H4 (cell line): ENCODE measurements at places on chromosomes 2 and 18. TPM values are rescaled to one million over a fixed set of nuclear protein-coding genes. Genes with fewer than 3 reads are reported as not detected.
A peak's percentile ranks its signal among the peaks of the same experiment; 100 is the strongest.

GRCh38 chr2:230602562-230603230 lies 109.9 kb upstream of the CAB39 start:
- no peak for DNase-seq

GRCh38 chr2:235048549-235048948 lies 96.7 kb downstream of the SH3BP4 start:
- DNase-seq, result no peak

DNA sequence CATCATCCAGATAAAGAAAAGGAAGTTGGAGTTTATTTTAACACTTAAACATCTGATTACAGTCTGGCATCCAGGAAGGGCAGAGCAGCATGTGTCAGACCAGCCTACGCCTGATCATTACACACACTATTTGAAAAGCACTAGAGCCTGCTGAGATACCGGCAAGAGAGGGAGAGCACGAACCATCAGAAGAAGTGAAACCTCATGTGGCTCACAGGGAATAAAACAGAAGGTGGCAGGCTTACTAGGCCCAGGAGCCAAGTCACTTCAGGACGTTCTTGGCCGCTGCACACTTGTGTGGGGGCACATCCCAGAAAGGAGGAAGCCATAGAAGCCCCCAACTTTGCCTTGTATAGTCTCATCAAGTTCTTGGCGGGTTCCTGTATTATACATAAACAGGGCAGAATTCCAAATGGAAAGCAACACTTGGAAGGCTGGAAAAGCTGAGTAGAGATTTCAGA lies 105.5 kb downstream of the UGGT1 start:
- peak; percentile 52 for DNase-seq

- DNase-seq, result no peak
These were observed 15.1 kb upstream of the LIPG start for GRCh38 chr18:49546719-49547273.

- no peak for DNase-seq
These were observed 47.1 kb upstream of the MAP4K3 start for GRCh38 chr2:39484206-39484605.

GRCh38 chr18:63965716-63966330 lies 4.1 kb upstream of the SERPINB8 start:
- no peak for DNase-seq

DNA sequence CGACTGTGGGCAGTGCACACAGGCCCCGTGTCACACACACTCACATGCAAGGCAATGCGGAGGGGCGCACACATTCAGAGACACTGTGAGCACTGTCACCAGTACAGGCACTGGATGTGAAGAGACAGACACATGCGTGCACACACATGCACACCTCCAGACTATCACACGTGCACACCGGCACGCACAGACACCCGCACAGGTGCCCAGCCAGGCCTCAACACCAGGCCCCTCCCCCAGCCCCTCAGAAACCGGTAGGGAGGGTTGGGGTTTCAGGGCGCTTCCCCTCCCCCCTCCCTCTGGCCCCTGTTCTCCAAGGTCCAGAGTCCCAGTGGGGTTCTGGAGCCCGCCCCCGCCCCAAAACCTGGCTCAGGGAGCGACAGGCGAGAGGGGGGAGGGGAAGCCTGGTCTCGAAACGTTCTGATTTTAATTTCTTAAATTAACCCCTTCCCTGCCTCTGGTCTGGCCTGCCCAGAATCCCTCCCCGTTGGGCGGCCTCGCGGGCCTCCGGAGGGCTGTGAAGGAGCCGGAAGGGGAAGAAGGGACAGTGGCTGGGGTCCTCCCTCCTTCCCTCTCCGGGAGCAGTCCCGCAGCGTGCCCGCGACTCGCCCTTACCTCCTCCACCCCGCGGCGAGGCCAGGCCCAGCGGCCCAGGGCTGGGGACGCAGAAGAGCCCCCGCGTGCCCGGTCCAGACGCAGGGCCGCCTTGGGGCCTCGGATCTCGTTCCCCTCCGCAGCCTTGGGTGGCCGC lies 558 bp downstream of the FBXO41 start:
- no peak for DNase-seq

- DNase-seq, result no peak
These were observed 31.0 kb downstream of the ANKRD29 start for GRCh38 chr18:23631746-23632145.

GRCh38 chr2:216066230-216066629 lies 15.4 kb downstream of the PECR start:
- DNase-seq, result no peak

DNA sequence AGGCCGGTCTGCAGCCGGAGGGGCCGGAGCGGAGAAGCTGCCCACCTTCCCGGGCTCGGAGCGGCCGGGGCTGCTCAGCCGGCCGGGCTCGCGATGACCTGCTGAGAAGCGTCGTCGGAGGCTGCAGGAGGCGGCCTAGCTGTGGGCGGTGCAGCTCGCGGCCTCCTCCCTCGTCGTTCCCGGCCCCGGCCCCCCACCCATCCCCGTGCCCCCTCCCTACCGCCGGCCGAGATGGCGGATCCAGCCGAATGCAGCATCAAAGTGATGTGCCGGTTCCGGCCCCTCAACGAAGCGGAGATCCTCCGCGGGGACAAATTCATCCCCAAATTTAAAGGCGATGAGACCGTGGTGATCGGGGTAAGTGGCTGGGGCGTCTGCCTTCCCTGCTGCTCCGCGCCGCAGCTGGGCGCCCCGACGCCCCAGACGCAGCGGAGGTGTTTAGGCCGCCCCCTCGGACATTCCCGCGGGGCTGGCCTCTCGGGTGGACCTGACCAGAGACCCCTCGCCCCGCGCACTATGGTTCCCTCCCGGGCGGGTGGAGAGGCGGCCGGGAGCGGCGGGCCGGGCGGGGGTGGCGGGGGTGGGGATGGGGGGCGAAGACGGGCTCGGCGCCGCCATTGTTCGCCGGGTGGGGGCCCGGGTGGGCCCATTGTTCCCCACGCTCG lies 492 bp downstream of the KIF5C start:
- DNase-seq, result no peak

DNA sequence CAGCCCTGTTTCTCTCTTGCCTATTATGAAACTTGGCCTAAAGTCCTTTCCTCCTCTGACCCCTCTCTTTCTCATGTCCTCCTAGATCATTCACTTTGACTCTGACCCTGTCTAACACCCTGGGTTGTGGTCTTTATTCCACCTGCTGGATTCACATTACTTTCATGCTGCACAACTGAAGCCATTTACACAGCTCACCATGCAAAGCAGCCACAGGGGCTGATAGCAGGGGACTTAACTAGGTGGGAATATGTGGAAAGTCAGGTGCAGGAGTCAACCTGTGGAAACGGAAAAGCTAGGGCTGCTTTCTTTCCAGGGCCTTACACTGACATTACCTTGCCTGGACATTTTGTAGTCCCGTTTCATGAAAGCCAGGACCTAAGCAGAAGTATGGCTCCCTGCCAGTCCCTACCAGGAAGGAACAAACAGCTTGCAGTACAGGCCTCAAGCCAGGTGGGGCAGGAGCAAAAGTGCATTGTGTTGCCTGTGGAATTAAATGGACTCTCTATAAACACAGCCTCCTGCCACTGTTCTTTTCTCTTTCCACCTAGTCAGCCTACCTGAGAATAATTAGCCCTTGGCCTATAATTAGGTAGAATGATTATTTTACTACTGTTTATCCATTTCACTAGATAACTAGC lies 11.8 kb downstream of the MAPRE3 start:
- peak; percentile 71 for DNase-seq

GRCh38 chr18:10797896-10798295 lies 272.1 kb downstream of the NAPG start:
- no peak for DNase-seq

GRCh38 chr2:238302087-238302486 lies 13.7 kb upstream of the PER2 start:
- DNase-seq, result no peak

GRCh38 chr2:96510931-96511595 lies 5.9 kb upstream of the NEURL3 start:
- no peak for DNase-seq

- no peak for DNase-seq
These were observed 26.5 kb upstream of the IGFBP2 start for GRCh38 chr2:216606551-216607276.

DNA sequence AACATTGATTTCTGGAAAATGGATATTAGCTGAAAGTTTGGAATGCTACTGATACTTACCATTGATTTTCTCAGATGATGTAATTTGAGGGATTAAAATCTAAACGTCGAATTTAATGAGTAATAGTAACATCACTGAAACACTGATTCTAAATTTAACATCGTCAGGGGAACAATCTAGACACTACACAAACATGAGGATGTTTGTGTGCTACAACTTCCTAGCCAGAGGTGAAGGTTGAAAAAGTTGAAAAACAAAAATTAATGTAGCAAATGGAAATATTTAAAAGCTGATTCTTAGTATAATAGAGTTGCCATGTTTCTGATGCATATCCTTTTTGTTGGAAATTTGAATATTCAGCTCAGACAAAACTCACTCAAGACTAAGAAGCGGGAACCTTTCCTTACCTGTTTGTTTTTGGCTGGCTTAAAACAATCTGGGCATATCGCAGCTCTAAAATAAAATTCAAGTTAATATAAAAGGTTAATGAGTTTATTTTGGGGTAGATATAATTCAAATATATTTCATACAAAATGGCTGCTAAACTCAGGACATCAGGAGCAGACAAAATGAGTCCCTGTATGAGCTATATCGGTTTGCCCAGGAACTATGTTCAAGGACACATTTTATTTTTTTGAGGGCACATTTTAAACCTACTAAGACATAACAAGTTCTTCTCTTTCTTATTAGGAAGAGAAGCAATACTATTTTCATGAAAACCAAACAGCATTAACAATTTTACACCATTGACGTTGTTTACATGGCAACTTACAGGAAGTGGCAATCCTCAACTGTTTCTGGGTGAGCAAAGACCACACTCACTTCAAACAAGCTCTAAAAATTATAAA lies 52.6 kb upstream of the PEX13 start:
- no peak for DNase-seq

- DNase-seq, result no peak
These were observed 69.8 kb downstream of the TNS1 start for GRCh38 chr2:217932803-217933616.

DNA sequence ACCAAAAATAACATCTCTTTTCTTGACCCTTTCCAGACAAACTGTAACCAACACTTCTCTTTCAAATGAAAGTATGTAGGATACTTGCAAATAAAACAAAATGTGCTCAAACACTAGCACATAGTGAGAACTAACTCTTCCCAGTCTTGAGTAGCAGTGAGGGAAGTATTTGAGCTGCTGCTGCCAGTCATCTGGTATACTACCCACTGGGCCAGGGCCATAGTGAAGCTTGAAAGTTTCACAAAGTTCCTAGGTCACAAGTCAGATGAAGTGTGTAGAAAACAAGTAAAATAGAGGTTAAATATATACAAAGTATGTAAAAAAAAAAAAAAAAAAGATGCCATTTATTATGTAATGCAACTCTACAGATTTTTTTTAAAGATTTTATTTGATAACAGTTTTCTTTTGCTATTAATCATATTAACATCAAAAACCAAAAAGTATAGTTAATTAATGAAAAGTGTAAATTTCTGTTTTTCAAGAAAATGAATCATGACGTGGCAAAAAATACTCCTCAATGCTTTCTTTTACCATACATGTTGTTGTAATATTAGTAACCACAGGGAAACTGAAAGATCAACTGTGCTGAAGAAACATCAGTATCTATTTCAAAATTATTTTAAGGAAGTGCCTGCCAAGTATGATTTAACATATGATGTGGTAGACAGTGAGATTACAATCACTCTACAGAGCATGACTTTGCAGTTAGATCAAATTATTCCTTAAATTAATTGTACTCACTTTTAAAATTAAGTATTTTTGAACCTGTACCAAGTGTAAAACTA lies 21.6 kb upstream of the TRIB2 start:
- DNase-seq, result no peak

- DNase-seq, result no peak
These were observed 15.5 kb downstream of the TTLL4 start for GRCh38 chr2:218726004-218726574.

DNA sequence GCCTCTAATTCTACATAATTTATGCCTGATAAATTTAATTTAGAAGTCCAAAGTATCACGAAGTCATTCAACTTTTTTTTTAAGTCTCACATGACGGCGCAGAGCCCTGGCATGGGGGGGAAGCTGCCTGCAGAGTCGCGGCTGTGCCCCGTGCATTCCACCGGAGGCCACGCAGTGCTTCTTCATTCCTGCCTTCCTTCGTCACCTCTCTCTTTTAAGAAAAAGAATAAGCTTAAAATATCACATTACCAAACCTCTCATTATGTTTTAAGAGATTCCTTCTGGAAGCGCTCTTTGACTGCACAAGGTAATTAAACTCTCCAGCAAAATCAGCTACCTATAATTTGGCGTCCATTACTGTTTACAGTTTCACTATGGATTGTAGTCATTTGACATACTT lies 20.3 kb upstream of the KIDINS220 start:
- no peak for DNase-seq

DNA sequence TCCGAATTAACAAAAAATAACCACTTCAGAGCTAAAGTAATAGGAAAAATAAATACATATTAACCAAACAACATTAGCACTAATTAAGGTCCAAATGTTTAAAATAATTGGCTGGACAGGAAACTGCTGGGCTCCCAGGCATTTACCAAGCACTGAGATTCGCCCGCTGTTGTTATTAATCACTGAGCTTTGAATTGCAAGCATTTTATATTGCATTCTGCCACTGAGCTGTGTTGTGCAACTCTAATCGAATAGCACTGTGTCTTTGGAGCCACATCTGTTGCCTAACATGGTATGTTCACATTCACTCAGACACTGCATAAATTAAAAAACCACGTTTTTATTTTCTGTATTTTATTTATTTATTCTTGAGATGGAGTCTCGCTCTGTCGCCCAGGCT lies 88.9 kb downstream of the SOWAHC start:
- peak; percentile 30 for DNase-seq

GRCh38 chr2:42961385-42961811 lies 169.0 kb upstream of the HAAO start:
- no peak for DNase-seq

- DNase-seq, result no peak
These were observed 10.8 kb upstream of the KCNG2 start for GRCh38 chr18:79786786-79787526.

DNA sequence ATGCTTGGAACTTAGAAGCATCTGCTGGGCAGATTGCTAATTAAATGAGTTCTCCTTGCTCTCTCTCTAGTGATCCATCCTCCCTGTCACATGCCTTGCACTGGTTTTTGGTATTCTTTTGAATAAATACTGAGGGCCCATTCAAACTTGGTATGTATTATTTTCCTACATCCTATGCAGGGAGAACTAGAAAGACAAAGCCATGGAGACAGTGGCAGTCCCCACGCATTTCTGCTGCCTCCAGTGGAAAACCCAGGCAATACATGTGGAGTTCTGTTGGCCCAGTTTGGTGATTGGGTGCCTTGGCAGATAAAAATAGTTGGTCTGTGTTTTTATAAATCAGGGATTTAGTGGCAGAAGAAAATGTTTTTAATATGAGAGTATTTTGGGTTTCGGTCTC lies 68.7 kb downstream of the DIS3L2 start:
- no peak for DNase-seq

GRCh38 chr2:42762823-42763804 lies 821 bp downstream of the OXER1 start:
- DNase-seq, result no peak

The HOXD12 gene
- not detected in 2 replicates for total RNA-seq

The ATG16L1 gene
- total RNA-seq, result 26.6 and 30.6 TPM in 2 replicates

The RNPEPL1 gene
- 2.7 and 8.1 TPM in 2 replicates for total RNA-seq

The ALPP gene
- total RNA-seq, result 1.4 and 1.5 TPM in 2 replicates

The UGT1A8 gene
- total RNA-seq, result not detected in 2 replicates

The CHRNG gene
- total RNA-seq, result not detected in 2 replicates

The GPR39 gene
- total RNA-seq, result 4.2 and 5.1 TPM in 2 replicates

The DNAH6 gene
- 0.02 TPM in 1 of 2 replicates, not detected in the other for total RNA-seq

The NYAP2 gene
- total RNA-seq, result 0.53 and 0.95 TPM in 2 replicates

The TMEM247 gene
- total RNA-seq, result not detected in 2 replicates

The REEP1 gene
- 1.6 and 1.8 TPM in 2 replicates for total RNA-seq

The COX7A2L gene
- 194 and 221 TPM in 2 replicates for total RNA-seq
